ENCODE measurements at places on chromosomes 1 and 21. TPM values are rescaled to one million over a fixed set of nuclear protein-coding genes. Genes with fewer than 3 reads are reported as not detected.

Gene TMEM240
- 1.7 TPM for total RNA-seq

Gene BMP8B
- 0.58 TPM for total RNA-seq

Gene DNAI4
- 0.94 TPM for total RNA-seq

GRCh38 chr1:34865573-34865972, 6.0 kb upstream of the SMIM12 start:
- DNase-seq, result no peak

GRCh38 chr1:223423641-223424233, 30.5 kb downstream of the CCDC185 start:
- no peak for DNase-seq

GRCh38 chr1:187275985-187276575, 447.3 kb downstream of the PLA2G4A start:
- DNase-seq, result no peak

DNA sequence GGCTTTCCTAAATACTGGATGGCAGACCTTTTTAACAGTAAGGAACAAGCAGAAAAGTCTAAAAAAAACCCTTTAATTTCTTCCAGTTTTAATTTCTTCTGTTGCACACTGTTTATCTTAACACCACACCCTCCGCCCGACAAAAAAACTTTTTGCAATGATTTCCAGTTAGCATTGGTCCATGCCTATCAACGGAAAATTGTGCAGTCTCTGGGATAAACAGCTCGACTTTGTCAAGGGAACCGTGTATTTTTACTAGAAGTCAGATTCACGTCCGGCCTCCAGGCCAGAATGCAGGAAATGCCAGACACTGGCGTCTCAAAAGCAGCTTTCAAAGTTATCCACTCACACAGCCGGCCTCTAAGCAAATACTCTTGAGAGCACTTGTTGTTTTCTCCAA, 378 bp upstream of the NUP210L start:
- no peak for DNase-seq

All from epithelial cell of proximal tubule (primary cell).